ENCODE measurements at places on chromosomes 2 and 18. TPM values are rescaled to one million over a fixed set of nuclear protein-coding genes. Genes with fewer than 3 reads are reported as not detected.

DNA sequence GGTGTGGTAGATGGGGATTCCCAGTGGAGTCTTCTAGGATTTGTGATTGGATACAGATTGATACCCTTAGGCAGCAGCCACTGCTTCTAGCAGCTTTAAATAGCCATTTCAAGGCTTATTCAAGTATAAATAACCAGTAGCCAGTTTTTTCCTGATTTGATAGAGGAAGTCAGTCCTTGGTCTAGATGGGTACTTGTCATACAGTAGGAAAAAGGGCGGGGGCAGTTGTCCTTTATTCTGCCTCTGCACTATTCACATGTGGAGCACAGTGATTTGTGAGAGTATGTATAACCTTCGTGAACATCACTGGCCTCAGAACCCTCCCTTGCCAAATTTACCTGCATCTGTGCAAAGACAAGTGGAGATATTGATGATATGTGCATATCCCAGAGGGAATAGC lies 6.8 kb downstream of the PPP1CB start:
- no peak overlapping the region for H3K4me3 ChIP-seq
- H3K4me1 ChIP-seq, result peaks cover 17% of the 10 kb centered on the region
- no peak for DNase-seq
- no peaks in the 10 kb centered on the region for H3K27me3 ChIP-seq
- no peaks in the 10 kb centered on the region for H3K36me3 ChIP-seq

DNA sequence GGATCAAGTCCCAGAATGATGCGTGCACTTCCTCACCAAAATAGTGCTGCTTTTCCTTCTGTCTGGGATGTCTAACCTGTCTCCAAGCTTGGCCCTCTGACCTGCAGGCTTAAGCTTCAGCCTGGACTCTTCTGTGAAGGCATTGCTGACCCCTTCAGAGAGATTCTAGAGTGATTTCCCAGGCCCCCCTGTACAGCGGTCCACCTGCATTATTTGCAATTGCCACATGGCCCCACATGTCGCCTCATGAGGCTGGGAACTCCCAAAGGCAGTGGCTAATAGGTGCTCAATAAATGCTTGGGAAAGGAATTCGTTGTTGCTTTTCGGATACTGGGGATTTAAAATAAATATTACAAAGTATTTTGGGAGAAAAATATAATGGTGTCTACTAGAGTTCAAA lies 32.3 kb upstream of the MEP1B start:
- H3K36me3 ChIP-seq, result no peaks in the 10 kb centered on the region
- H3K27ac ChIP-seq, result no peak overlapping the region
- no peaks in the 10 kb centered on the region for H3K4me1 ChIP-seq
- H3K27me3 ChIP-seq, result no peaks in the 10 kb centered on the region
- H3K4me3 ChIP-seq, result no peak overlapping the region

TXNL4A gene
- 7.4 TPM for total RNA-seq

NUP35 gene
- 5.9 TPM for total RNA-seq

DNA sequence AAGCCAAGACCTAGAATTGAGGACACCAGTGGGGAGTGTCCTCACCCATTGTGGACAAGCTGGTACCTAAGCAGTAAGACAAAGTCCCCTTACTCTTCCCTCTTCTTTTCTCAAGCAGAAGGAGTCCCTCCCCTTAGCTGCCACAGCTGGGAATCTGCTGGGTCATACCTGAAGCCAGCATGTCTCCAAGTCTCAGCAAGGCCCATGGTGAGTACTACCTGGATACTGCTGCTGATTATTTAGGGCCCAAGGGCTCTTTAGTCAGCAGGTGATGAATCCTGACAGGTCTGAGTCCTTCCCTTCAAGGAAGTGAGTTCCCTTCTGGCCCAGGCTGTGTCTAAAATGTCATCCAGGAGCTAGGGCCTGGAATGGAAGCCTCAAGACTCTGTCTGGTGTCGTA lies 198.6 kb upstream of the STK17B start:
- H3K27ac ChIP-seq, result no peak overlapping the region
- no peak overlapping the region for H3K4me3 ChIP-seq
- no peaks in the 10 kb centered on the region for H3K4me1 ChIP-seq
- no peak for DNase-seq
- H3K27me3 ChIP-seq, result no peaks in the 10 kb centered on the region

GRCh38 chr18:78632111-78632541 lies 347.5 kb upstream of the SALL3 start:
- no peaks in the 10 kb centered on the region for H3K36me3 ChIP-seq
- peaks cover 5% of the 10 kb centered on the region for H3K27me3 ChIP-seq
- H3K4me1 ChIP-seq, result no peaks in the 10 kb centered on the region
- no peak overlapping the region for H3K27ac ChIP-seq
- H3K4me3 ChIP-seq, result no peak overlapping the region

GRCh38 chr2:47592381-47592780 lies 189.4 kb downstream of the MSH2 start:
- DNase-seq, result no peak
- no peak overlapping the region for H3K27ac ChIP-seq
- H3K4me1 ChIP-seq, result no peaks in the 10 kb centered on the region

DNA sequence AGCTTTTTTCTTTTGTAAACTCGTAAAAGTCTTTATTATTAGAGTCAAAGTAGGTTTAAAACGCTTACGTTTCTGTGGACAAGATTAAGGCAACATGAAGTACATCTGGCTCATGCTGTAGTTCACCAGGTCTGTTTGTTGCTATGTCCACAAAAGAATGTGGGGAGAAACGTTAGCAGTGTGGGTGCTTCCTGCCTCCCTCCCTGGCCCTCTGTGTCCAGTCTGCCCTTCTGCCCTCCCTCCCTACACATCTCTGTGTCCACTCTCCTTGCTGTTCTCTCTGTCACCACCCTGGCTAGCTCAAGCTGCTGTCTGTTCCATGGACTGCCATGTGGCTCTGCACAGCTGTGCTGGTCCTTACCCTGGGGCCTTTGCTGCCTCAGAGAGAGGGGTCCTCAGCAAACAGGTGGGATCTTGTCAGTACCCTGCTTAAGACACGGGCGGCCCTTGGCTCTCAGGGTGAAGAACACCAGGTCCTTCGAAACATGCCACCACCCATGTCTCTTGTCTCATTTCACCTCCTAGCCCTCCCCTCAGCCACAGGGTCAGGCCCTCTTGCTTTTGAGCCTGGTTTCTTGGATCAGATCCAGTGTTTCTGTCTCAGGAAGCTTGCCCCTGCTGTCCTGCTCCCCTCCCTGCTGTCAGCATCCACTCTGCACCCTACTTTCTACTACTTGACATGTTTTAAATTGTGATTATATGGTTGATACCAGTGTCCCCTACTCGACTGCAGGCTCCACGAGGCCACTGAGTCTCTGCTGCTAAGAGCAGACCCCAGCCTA lies 79.2 kb downstream of the LIMS1 start:
- H3K27me3 ChIP-seq, result no peaks in the 10 kb centered on the region
- no peak for DNase-seq
- no peaks in the 10 kb centered on the region for H3K36me3 ChIP-seq
- no peak overlapping the region for H3K27ac ChIP-seq

CCDC74B gene
- total RNA-seq, result 34.7 TPM

- no peaks in the 10 kb centered on the region for H3K4me1 ChIP-seq
- H3K4me3 ChIP-seq, result no peak overlapping the region
- H3K27me3 ChIP-seq, result no peaks in the 10 kb centered on the region
- no peak overlapping the region for H3K27ac ChIP-seq
- H3K36me3 ChIP-seq, result no peaks in the 10 kb centered on the region
Measured at GRCh38 chr2:59701271-59701994, 852.0 kb downstream of the BCL11A start.

GRCh38 chr2:235087832-235088495 lies 136.1 kb downstream of the SH3BP4 start:
- peak; percentile 68 for DNase-seq
- no peaks in the 10 kb centered on the region for H3K4me1 ChIP-seq
- no peaks in the 10 kb centered on the region for H3K36me3 ChIP-seq
- H3K27ac ChIP-seq, result no peak overlapping the region
- no peaks in the 10 kb centered on the region for H3K27me3 ChIP-seq
- peak overlapping the region; percentile 3 for H3K4me3 ChIP-seq

- no peaks in the 10 kb centered on the region for H3K36me3 ChIP-seq
- DNase-seq, result no peak
- H3K27me3 ChIP-seq, result no peaks in the 10 kb centered on the region
- no peak overlapping the region for H3K27ac ChIP-seq
- H3K4me3 ChIP-seq, result no peak overlapping the region
Measured at GRCh38 chr2:36572054-36572718, 25.8 kb downstream of the FEZ2 start.

GRCh38 chr2:178448968-178449661 lies 1.9 kb downstream of the PRKRA start:
- no peak overlapping the region for H3K4me3 ChIP-seq
- DNase-seq, result no peak
- H3K36me3 ChIP-seq, result no peaks in the 10 kb centered on the region
- no peaks in the 10 kb centered on the region for H3K4me1 ChIP-seq
- no peaks in the 10 kb centered on the region for H3K27me3 ChIP-seq

DNA sequence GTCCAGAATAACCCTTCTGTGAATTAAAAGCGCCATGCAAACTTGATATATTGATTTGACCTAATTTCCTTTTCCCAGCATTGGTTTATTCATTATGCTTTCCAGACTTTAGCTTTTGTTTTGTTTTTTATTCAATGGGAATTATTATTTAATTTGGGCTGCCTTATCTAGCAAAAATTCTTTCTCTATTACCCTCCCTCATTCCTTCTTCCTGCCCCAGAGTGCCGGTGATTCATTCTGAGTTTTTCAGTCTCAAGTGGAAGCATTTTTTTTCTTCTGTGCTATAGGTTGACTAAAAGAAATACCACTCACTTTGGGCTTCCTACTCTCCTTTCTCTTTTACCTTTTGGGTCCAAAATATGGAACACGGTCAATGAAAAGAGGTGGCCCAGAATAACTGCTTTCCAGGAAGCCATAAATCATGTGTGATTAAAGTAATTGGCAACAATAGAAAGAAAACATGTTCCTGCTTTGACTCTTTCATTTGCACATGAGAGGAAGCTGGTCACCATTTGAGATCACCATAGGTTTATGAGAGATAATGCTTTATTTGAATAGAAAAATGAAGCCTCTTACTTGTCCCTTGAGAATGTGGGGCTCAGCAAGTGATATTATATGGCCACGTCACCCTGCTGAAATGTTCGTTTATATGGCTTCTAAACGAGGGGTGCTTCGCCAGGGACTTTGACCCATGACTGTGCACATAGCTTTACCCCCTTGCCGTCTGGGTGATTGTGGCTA lies 422.8 kb upstream of the ZEB2 start:
- no peaks in the 10 kb centered on the region for H3K27me3 ChIP-seq
- no peaks in the 10 kb centered on the region for H3K36me3 ChIP-seq
- H3K4me1 ChIP-seq, result peaks cover 11% of the 10 kb centered on the region
- H3K27ac ChIP-seq, result no peak overlapping the region

GRCh38 chr2:159728629-159729028 lies 16.3 kb downstream of the MARCHF7 start:
- H3K27ac ChIP-seq, result no peak overlapping the region
- no peak overlapping the region for H3K4me3 ChIP-seq
- no peaks in the 10 kb centered on the region for H3K36me3 ChIP-seq
- H3K27me3 ChIP-seq, result no peaks in the 10 kb centered on the region

DNA sequence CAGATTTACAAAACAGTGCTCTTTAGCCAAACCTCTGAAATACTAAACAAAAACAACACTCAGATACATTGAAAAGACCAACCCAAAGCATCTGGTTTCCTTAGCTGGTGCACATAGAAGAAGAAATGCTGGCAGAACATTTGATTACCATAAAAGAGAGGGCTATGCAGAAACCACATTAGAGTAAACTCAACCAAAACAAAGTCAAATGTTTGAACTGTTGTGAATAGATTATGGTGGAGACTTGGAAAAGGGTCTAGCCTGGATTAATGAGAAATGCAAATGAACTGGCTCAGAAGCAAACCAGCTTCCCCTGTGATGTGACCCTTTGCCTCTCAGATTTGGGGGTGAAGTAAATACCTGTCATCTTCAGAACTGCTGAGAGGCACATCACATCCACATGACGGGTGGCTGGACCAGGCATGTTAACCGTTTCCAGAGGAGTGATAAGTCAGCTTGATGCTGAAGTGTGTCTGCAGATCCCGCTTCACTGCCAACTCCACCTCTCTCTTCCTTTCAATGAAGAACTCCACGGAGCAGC lies 153.0 kb downstream of the NRP2 start:
- peak; percentile 39 for DNase-seq
- no peaks in the 10 kb centered on the region for H3K36me3 ChIP-seq
- no peaks in the 10 kb centered on the region for H3K27me3 ChIP-seq

UGT1A10 gene
- not detected for total RNA-seq

DNA sequence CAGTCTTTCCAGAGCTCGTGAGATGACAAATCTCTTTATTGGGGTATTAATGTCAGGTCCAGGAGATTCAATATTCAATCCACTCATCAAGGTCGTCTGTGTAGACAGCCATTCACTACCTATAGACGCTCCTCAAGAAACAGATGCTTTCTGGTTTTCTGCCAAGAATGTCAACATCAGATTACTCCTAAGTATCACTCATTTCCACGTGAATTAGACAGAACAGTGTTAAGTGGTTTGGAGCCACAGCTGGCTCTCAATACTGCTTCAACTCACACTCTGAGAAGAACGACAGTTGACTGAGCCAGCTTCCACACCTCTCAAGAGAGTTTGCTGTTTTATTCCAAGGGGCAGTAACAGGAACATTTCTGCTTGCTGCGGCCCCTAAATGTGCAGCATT lies 113.5 kb upstream of the NEDD4L start:
- no peak overlapping the region for H3K4me3 ChIP-seq
- H3K27me3 ChIP-seq, result no peaks in the 10 kb centered on the region
- no peak for DNase-seq
- H3K36me3 ChIP-seq, result no peaks in the 10 kb centered on the region

- H3K36me3 ChIP-seq, result no peaks in the 10 kb centered on the region
- no peaks in the 10 kb centered on the region for H3K27me3 ChIP-seq
- no peaks in the 10 kb centered on the region for H3K4me1 ChIP-seq
- H3K4me3 ChIP-seq, result no peak overlapping the region
Measured at GRCh38 chr2:106530866-106531265, 43.7 kb downstream of the CD8B2 start.

DNA sequence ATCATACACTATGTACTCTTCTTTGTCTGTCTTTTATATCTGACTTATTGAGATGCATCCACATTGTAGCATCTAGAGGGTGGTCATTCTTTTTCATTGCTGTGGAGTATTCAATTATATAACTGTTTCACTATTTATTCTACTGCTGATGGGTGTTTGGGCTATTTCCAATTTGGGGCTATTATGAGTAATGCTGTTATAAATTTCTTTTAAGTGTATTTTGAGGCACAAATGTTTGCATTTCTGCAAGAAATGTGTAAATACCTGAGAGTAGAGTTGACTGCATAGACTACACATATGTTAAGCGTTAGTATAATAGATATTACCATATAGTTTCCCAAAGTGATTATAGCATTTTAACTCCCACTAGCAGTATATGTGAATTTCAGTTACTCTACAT lies 26.9 kb upstream of the PPP1R1C start:
- no peak overlapping the region for H3K4me3 ChIP-seq
- no peaks in the 10 kb centered on the region for H3K36me3 ChIP-seq
- H3K27me3 ChIP-seq, result no peaks in the 10 kb centered on the region
- H3K4me1 ChIP-seq, result no peaks in the 10 kb centered on the region

GRCh38 chr2:196434217-196434616 lies 205.3 kb upstream of the CCDC150 start:
- no peak for DNase-seq
- H3K4me3 ChIP-seq, result no peak overlapping the region
- no peaks in the 10 kb centered on the region for H3K36me3 ChIP-seq
- no peak overlapping the region for H3K27ac ChIP-seq

SCN7A gene
- 40.0 TPM for total RNA-seq

GRCh38 chr2:75459565-75460310 lies 101.0 kb downstream of the EVA1A start:
- no peak overlapping the region for H3K4me3 ChIP-seq
- H3K36me3 ChIP-seq, result no peaks in the 10 kb centered on the region
- DNase-seq, result no peak
- no peak overlapping the region for H3K27ac ChIP-seq

Data from uterus (tissue), 4 donors.